ENCODE measurements at places on chromosomes 11 and 22.

DNA sequence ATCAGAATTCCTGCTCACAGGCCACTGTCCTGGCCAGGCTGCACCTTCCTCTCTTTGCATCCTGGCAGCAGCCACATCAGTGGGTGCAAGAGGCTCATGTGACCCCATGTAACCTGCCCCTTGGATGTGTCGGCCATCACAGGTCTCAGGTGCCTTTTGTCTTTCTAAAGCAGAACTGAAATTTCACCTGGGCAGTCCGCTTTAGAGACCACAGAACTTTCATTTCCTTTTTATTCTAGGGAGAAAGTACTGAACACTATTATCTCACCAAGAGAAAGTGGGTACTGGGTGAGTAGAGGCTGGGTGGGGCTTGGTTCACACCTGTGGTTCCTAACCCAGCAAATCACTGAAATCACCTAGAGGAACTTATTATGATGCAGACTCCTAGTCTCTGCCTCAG is 51.7 kb upstream of the NUP160 start:
- no peak for DNase-seq

DNA sequence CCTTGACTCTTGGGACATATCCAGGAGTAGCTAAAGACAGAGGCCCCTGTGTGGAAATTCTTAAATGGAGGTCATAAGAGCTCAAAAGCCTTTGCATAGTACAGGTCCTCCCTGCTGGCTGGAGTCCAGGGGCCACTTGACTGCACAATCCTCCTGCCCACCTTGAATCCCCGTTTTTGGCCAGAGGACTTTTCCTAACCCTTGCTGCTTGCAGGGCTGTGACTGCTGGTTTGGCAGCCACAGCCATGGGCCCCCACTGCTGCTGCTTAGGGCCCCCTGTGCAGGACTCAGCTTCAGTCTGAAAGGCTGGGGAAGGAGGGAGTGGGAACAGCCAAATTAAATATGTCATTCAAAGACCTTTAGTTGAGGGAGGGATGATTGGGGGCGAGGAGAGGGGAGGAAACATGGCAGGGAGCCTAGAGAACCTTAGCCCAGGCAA is 33.4 kb downstream of the ARHGAP1 start:
- DNase-seq, result no peak

DNA sequence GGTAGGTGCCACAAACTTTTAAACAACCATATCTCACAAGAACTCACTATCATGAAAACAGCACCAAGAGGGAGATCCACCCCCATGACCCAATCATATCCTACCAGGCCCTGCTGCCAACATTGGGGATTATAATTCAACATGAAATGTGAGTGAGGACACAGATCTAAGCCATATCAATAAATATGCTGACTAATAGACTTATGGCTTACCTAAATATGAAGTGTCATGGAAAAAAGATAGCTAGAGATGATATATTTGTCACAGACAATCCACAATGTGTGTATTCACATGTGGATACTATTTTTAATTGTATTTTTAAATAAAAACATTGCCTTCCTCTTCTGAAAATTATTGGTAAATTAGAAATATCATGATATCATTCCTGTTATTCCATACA is 38.2 kb upstream of the RAB38 start:
- DNase-seq, result peak; percentile 17

DNA sequence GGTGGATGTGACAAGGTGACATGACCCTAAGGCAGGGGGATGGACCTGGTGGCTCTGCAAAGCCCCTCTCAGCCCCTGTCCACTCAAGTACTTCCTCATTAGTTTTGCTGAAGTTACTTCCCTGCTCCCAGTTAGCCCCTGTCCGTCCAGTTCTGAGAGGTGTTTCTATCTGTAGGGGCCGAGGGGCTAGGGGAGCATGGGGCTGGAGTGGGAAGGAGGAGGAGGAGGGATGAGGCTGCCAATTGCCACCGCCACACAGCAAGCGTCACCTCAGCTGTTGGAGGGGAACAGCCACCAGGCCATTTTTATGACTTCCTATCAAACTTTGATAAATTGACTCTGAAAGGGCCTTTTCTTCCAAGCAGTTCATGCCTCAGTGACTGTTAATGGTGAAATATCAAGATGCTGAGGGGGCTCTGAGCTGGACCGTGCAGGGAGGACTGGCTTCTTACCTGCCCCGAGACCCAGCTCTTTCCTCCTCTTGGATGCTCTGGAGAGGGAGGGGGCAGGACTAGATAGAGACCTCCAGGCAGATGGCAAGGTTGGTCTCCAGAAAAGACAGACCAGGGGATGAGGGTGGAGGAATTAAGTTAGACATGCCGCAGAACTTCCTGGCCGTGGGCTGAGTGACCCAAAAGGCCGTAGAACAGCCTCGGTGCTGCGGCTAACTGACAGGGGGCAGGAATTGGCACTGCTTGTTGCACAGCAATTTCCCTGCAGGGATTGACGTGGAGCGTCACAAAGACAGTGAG is 137.0 kb downstream of the ST3GAL4 start:
- DNase-seq, result no peak

DNA sequence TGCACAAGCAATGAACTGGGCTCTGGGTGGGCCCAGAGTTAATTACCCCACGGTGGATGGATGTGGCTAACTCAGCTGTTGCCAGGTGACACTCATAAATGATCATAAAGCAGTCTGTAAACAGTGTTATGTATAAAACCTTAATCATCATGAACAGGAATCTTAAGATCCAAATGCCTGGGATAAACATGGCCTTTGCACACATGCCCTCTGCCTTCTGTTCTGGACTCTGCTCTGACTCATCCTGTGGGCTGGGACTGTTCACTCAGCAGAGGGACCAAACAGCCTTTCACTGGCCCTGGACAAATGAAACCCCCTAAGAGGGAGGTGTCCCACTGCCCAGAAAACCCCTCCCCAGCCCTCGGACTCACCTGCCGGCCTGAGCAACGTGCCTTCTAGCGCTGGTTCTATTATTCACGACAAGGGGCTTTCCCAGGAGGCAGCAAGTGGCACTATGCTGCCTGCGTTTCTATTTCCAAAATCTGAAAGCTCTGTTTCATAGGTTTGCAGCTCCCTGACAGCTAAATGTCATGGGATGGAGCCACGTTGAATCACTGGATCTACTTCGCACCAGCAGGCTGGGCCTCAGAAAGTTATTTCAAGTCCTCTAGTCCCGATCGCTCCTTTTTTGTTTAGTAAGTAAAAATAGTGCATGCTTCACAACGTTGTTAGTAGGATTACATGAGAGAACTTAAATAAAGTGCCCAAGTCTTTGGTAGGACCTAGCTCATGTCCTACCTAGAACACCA is 53.0 kb downstream of the LARGE1 start:
- DNase-seq, result no peak

DNA sequence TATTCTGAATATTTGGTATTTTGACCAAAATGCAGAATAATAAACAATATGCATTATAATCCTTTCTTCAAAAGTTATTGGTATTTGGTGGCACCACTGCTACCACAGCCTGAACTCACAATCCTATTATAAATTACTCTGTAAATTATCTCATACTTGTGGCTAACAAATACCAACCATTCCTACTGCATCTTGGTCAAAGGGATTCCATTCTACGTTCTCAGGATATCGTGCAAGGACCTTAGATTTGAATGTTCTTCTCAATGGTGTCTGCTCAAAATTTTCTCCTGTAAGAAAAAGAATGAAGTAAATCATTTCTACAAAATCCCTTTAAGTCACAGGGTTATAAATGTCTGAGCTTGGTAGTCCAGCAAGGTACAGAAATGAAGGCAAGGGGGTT is 58.7 kb downstream of the DENND5A start:
- DNase-seq, result peak; percentile 64

DNA sequence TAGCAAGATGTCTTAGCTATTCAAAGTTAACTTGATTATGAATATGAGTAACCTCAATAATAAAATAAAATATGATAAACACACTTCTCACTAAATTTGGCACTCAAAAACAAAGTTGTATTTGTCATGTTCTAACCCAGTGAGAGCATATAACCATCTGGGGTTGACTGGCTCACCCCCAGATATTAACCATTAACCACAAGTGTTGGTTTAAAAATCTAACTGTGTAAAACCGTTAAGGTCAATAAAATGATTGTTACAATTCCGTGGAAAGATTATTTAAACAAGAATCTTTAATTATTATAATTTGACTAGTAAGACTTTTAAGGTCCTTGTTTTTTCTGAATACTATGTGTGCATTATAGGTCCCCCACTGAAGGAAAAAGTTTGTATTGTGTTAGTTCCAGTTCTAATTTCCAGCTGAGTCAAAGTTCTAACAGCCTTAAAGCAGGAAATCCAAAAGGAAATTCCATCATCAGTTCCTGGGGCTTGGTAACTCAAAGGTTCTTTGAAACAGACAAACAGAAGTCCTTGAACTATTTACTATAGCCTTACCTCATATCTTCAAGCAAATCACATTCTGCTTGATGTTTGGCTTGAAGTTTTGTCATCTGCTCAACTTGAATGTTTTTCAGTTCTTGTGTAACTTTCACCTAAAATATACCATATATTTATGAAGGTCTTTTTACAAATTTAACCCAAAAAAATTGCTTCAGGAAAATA is 2.5 kb downstream of the FCHSD2 start:
- peak; percentile 71 for DNase-seq
